ENCODE measurements at places on chromosomes 5 and 9.

DNA sequence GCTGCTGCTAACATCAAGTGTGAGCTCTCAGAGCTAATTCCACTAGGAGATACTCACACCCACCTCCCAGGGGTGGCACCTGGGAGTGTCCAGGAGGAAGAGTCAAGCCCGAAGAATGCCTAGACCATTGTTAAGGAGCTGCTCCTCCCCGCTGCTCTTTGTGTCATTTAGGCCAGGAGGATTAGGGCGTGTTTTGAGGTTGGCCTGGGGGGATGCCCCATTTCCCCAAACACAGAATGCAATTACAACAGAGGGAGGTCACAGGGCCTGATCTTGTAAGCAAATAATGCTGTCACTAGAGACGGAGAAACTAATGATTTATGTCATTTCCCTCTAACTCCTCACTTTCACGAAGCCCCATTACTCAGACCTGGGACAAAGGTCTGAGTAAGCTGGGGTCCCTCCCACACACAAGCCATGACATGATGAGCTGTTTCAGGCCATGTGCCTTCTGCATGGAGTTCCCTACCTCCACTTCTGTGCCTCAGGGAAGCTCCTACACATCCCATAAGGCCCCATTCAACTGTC, 312.5 kb downstream of the ACTL7B start:
- no peak for DNase-seq

GRCh38 chr9:129262261-129262660, 84.2 kb upstream of the IER5L start:
- DNase-seq, result no peak

DNA sequence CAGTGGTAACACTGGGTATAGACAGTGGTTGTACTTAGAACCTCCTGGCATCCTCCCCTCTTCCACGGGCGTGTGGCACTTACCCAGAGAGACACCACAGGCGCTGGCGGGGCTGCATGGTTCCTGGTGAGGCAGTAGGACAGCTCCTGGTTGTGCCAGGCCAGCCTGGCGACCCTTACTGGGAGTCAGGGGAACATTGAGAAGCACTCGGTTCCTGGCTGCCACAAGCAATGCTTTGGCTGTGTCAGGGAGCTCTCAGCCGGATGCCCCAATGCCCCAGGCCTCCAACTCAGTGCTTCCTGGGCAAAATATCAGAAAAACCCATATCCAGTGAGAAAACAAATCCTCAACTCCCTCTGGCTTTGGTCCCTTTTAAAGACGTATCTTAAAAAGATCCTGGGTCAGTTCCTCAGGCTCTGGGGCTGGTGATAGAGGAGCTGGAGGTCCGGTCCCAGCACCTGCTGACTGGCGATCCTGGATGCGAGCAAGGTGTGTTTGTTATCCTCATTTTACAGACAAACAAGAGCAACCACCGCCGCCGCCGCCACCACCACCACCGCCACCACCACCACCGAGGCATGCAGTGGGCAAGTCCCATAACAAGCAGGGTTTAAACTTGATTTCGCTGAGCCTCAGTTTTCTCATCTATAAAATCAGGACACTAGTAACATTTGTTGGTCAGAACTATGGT, 4.2 kb downstream of the NKX2-5 start:
- no peak for DNase-seq

DNA sequence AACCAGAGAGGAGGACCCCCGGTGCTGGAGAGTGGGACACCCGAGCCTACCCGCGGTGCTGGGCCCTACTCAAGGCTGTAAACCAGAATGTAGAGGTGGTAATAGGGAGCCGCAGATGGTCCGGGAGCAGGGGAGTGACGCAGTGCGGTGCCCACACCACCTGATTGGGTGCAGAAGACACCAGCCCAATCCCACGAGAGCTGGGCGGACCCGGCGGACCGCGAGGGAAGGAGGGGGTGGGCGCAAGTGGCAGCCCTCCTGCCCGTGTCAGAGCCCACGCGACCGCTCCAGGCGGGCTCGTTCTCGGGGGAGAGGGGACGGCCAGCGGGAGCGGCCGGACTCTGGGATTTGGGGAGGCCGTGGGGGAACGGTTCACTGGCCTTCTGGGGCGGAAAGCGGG, 71.2 kb downstream of the C9orf50 start:
- DNase-seq, result no peak

DNA sequence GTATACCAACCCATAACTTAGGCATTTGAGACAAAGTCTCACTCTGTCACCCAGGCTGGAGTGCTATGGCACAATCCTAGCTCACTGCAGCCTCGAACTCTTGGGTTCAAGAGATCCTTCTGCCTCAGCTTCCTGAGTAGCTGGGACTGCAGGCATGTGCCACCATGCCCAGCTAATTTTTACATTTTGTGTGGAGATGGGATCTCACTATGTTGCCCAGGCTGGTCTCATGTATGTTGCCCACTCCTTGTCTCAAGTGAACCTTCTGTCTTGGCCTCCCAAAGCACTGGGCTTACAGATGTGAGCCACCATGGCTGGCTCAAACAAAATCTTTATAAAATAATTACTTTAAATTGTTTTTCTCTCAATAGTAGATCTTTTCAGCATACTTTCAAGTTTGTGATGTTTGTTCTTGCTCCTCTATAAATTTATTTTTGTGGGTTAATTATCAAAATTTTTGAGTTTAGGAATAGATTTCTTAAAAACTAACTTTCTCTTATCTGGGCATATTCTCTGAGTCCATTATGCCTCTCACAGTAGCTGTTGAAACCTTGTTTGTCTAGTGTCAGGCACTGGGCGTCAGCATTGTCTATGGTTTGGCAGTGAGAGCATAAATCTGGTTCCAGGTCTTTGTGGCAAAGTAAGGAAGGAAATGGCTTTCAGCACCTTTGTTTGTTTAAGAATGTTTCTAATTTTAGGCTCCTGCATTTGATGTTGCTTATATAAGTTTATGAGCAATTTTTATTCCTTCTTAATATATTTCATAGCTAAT, 38.7 kb downstream of the NLN start:
- DNase-seq, result peak; percentile 27

DNA sequence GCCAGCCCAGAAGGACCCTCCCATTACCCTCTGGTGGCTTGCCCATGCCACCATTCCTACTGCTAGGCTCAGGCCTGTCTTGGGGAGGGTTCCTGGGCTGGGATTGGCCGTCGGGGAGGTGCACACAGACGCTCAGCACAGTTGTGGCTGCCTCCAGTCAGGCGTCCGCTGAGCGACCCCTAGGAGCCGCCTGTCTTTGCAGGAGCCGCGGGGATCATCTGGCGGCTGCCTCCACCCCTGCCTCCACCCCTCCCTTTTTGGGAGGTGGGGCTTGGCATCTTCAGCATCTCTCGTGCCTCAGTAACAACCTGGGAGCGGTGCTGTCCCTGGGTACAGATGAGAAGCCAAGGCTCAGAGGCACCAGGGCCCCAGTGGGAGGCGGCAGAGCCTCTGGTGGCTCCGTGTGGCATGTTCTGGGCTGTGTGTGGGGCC, 39.6 kb downstream of the RXRA start:
- no peak for DNase-seq

DNA sequence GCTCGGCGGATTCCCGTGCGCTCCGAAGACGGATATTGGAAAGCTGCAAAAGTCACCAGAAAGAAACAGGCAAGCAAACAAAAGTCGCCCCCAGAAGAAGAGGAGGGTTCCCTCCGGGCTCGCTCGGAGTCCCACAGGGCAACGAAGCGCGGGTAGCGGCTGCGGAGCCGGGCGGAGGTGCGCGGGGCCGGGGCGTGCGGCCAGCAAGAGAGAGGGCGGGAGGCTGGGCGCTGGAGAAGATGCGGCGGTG, at the start of gene FBN2:
Gene FBN2, minus strand, starts transcription at position 246 of the 250 bp plus-strand sequence. CDS start 642 bp downstream, outside the sequence.
- DNase-seq, result no peak

Measured in T-helper 9 cell (primary cell).